M059J (cell line): ENCODE measurements at places on chromosomes 4 and X. TPM values are rescaled to one million over a fixed set of nuclear protein-coding genes. Genes with fewer than 3 reads are reported as not detected.
A peak's percentile ranks its signal among the peaks of the same experiment; 100 is the strongest.

DNA sequence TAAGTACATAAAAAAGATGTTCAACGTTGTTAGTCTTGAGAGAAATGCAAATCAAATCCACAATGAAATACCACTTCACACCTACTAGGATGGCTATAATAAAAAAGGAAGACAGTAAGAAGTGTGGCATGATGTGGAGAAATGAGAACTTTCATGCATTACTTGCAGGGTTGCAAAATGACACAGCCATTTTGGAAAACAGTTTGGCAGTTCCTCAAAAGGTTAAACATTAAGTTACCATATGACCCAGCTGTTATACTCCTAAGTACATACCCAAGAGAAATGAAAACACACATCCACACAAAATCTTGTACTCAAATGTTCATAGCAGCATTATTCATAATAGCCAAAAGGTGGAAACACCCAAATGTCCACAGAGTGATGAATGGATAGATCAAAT, 25.8 kb upstream of the LIMCH1 start:
- no peak for DNase-seq

DNA sequence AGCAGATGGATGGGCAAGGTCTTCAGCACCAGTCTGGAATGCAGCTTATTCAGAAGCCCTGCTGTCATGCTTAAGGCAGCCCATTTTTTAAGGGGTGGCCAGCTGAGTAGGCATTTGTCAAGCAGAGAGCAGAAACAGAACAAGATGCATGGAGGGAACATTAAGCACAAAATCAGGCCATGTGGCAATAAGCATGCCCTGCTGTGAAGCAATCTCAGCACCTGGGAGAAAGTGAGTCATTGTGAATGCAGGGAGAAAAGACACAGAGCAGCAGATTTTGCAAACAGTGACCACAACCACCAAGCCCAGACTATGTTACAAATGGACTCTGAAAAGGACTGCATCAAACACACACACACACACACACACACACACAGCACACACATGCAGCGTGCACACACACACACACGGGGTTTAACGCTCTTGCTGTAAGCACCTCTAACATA, 94.1 kb upstream of the GALNT7 start:
- peak; percentile 86 for DNase-seq

DNA sequence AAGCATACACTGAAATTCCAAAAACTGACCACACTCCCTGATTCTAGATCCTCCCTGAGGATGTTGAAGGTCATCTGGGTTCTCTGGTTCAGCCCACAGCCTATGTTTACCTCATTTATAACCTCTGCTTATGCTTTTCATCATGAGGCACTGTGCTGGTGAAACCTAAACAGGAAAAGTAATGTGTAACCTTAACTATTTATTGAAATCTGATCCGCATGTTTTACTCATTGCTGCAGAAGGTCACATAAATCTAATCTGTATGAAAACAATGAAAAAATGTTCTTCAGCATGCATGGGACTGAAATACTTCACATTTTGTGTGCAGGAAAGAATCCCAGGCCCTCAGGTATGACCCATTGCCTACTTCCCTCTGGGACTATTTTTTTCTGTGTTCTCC, 30.3 kb downstream of the UCHL1 start:
- peak; percentile 87 for DNase-seq

LGI2 gene
- 0.07 TPM in 1 of 2 replicates, not detected in the other for total RNA-seq
